ENCODE measurements at places on chromosomes 16 and 17.

DNA sequence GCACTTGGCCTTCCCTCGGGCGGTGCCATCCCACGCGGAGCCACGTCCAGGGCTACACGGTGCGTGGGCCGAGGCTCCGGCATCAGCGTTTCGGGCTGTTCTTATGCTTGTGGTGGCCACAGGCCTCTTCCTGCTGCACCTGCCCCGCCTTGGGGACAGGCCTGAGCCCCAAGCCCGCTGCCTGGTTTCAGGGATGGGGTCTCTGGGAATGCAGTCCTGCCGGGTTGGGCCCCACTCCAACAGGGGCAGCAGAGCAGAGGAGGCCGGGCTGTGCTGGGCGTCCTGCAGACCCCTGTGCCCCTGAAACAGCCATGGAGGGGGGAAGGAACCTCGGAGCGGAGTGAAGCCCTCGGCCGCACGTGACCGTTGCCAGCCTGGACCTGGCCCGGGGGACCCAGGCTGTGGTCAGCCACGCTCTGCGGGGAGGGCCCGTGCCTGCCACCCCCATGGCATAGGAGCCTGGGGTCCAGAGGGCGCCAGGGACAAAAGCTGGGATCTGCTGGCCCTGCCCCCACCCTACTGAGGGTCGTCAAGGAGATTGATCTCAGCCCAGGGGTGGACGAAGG lies 453 bp upstream of the WFIKKN1 start:
- DNase-seq, result no peak

DNA sequence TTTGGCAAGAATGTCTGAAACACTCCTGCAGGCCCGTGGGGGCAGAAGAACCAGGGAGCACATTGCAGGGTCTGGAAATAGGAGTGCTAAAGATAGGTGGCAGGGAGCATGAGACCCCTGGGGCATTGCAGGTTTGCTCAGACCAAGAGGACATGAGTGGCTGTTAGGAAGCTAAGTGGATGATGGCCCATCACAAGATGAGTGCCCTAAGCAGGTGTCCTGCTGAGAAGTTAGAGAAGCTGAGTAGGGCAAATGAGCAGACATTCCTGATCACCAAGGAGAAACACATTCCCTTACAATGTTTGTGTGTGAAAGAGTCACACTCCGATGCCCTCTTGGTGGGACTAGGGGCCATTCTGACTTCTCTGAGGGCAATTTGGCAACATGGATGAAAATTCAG lies 9.9 kb downstream of the MLYCD start:
- no peak for DNase-seq

GRCh38 chr17:30292286-30292858 lies 628 bp upstream of the BLMH start:
- no peak for DNase-seq

GRCh38 chr17:36825521-36825920 lies 111.8 kb upstream of the LHX1 start:
- no peak for DNase-seq

GRCh38 chr17:44749980-44750318 lies 8.8 kb upstream of the ADAM11 start:
- DNase-seq, result no peak

DNA sequence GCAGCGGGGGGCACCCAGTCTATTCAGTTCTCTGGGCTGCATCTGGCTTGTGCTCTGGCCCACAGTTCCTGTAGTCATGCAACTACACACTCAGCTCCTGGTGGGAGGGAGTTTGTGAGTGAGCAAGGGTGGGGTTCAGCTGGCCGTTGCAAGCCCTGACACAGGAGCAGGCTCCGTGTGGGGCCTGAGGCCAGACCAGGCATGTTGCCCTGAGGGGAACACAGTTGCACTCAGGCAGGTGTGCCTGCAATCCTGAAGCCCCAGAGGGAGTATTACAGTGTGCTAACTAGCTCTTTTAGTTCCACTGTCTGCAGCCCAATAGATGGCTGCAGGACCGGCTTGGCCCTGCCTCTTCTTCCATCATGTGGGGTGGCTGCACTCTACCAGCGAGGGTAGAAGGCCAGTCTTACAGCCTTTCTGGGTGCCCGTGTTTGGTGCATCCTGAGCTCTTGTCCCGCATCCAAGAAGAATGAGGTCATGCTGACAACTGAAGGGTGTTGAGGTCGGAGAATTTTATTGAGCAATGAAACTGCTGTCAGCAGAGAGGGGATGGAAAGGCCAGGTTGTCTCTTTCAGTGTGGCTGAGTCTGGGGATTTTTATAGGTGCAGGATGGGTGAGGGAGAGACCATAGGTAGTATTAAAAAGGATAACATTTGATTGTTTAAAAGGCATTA lies 49.9 kb upstream of the ELAC2 start:
- DNase-seq, result no peak

- DNase-seq, result no peak
Observed at GRCh38 chr17:80354336-80354735, 60.6 kb upstream of the ENDOV start.

Data from AG09309 (cell line).